Stimulated activated naive CD8-positive, alpha-beta T cell treated with anti-CD3 and anti-CD28 coated beads, Interleukin-15, amount 100 ng/mL, for 72 hours (primary cell): ENCODE measurements at places on chromosomes 5 and 9.

DNA sequence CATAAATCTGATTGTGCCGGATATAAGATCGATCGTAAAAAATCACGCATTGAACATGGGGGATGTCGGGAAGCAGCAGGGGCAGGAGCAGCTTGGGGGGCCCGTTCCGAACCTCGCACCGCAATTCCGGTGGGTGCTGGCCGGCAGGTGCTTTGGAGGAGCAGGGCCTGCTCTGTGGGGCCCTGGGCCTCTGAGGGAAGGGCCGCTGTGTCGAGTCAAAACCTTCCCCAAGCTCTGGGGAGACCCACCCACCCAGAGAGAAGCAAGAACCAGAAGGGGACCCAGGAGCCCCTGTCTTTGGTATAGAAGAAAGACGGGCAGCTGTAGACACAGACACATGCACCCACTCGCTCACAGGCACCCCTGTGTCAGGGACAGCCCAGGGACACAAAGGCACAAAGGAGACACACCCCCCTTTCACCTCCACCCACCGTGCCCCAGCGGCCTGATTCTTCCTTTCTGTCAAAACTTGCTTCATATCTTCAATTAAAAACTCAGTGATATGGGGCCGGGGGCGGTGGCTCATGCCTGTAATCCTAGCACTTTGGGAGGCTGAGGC, 49.4 kb upstream of the ZBTB43 start:
- DNase-seq, result no peak

DNA sequence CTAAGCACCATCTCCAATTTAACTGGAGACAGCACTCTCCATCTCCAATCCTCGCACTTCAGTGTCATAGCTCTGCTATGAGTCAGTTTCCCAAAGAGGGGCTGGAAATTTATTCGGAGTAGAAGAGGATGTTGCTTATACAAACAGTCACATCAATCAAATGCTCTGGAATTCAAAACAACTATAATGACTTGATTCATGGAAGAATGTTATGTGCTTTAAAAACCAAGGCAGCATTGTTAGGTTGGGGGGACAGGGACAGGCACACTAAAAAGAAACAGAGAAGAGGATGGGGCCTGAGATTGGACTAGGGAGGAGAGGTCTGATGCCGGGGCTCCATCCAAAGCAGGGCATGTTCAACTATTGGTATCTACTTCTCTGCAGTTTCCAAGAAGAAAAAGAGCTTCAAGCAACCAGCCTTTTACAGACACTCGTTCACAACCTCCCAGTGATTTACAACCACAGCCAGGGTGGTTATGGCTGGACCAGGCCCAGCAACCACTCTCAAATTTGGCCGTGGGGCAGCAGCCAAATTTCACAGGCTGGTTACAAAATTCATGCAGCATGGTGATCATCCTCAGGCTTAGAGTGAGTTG, 117.5 kb upstream of the ZNF366 start:
- no peak for DNase-seq

GRCh38 chr5:173989432-173990082, 587 bp downstream of the C5orf47 start:
- DNase-seq, result no peak

DNA sequence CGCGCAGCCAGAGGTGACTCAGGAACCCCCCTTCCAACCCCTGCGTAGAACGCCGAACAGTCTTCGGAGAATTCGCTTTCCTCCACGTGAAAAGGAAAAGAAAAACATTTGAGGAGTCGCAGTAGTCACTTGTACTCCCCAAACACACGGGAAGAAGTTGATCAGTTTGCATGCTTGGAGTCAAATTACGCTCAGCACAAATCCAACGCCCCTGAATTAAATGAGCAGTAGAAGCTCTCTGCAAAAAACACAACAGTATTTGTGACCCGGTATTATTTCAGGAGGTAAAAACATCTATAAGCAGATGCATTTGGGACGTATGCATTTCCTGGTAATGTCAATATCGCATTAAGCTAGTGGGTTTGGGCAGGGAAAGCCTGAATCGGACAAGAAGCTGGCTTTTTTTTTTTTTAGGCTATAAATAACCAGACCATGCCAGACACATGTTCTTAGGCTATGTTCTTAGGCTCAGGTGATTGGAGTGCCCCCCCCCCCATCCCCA, 854 bp upstream of the ARL15 start:
- no peak for DNase-seq

DNA sequence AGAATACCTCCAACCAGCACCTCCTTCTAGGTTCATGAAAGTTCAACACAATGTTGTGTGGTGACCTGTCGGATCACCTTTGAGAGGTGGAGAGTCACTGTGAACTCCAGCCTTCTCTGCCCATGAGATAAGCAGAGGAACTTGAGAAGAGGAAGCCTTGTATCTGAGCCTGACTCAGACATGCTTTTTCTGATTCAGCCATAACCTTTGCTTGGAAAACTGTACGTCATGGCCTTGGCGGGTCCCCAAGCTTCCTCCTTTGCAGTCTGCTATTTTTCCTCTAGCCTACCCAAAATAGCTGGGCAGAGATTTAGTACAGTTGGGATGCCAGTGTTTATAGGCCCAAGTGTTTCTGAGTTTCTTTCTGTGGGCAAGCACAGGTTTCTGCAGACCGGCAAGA, 274.7 kb downstream of the CETN3 start:
- no peak for DNase-seq

- DNase-seq, result no peak
Measured at GRCh38 chr9:113427629-113428028, 17.1 kb downstream of the C9orf43 start.

DNA sequence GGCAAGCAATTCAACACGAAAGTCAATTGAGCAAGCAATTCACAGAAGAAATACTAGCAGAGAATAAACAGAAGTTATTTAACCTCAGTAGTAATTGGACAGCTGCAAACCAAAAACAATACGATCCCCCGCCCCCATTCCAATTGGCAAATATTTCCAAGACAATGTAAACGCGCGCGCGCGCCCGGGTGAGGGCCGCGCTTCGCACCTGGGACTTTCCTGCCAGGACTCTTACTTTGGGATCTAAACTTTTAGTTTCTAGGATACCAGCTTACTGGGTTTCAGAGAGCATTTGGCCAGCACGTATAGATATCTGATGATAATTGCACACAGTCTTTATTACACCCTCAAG, 8.6 kb downstream of the RUFY1 start:
- DNase-seq, result no peak
